Mesothelial cell of epicardium (in vitro differentiated cells): ENCODE measurements at places on chromosomes 2 and 18.

- H3K27me3 ChIP-seq, result no peaks in the 10 kb centered on the region
- no peaks in the 10 kb centered on the region for H3K36me3 ChIP-seq
- H3K4me3 ChIP-seq, result no peak overlapping the region
- no peaks in the 10 kb centered on the region for H3K4me1 ChIP-seq
- no peak overlapping the region for H3K27ac ChIP-seq
Observed at GRCh38 chr2:182208421-182208820, 218.4 kb downstream of the PDE1A start.

GRCh38 chr2:238776003-238776760 lies 71.7 kb upstream of the TWIST2 start:
- peaks cover 40% of the 10 kb centered on the region for H3K27me3 ChIP-seq
- H3K4me3 ChIP-seq, result no peak overlapping the region
- H3K36me3 ChIP-seq, result no peaks in the 10 kb centered on the region
- H3K27ac ChIP-seq, result no peak overlapping the region
- DNase-seq, result no peak

DNA sequence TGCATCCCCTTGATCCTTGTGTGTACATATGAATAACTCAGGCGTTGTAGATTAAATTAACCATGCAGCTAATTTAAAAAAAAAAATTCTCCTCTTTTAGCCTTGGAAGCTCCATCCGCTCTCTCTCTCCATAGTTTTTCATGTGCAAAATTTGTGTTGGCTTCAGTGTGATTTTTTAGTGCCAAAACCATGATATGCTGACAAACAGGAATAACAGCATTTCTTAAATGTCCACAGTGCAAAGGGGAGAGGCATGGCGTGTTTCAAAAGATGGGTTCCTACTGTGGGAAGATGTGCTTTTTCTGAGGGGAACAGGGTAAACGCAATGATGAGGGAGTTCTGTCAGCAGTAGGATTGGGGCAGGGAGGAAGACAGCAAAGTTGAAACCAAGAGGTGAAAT lies 247.0 kb downstream of the ICOS start:
- no peaks in the 10 kb centered on the region for H3K27me3 ChIP-seq
- DNase-seq, result no peak
- H3K27ac ChIP-seq, result peak overlapping the region; percentile 28
- H3K4me3 ChIP-seq, result no peak overlapping the region

DNA sequence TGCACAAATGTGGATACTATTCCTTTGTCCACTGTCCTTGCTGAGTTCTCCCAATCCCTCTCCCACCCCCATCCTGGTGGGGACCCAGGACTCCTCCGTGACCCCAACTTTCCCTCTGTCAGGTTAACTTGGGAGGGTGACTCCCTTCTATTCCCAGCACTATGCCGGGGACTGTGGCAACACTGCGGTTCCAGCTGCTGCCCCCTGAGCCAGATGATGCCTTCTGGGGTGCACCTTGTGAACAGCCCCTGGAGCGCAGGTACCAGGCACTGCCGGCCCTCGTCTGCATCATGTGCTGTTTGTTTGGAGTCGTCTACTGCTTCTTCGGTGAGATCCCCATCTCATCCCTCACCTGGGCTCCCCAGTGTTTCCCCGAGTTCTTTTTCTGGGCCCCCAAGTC lies 739 bp downstream of the TMEM198 start:
- peak overlapping the region; percentile 71 for H3K27ac ChIP-seq
- DNase-seq, result no peak
- H3K36me3 ChIP-seq, result peaks cover 5% of the 10 kb centered on the region
- H3K4me3 ChIP-seq, result peak overlapping the region; percentile 78

DNA sequence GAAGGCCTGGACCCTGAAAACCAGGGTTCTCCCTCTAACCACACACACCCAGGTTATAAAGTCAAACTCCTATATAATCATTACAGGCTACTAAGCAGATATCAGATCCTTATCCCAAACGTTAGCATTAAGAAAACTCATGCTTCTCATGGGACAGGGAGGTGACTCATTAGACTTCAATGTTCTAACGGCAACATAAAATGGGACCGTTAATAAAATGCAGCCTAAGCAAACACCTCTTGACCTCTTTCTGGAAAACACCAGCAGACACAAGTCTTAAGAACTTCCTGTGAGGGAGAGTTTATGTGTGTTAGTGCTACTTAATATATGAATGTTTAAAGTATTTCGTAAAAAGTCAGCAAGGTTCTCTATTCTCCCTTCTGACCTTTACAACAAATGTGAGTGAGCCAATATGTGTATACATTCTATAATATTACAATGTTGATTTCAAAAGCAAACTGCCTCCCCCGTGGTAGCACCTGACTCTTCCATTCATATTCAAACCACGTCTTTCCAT lies 31.7 kb downstream of the LPIN2 start:
- peak overlapping the region; percentile 65 for H3K27ac ChIP-seq
- no peaks in the 10 kb centered on the region for H3K27me3 ChIP-seq
- DNase-seq, result no peak
- H3K4me3 ChIP-seq, result no peak overlapping the region

DNA sequence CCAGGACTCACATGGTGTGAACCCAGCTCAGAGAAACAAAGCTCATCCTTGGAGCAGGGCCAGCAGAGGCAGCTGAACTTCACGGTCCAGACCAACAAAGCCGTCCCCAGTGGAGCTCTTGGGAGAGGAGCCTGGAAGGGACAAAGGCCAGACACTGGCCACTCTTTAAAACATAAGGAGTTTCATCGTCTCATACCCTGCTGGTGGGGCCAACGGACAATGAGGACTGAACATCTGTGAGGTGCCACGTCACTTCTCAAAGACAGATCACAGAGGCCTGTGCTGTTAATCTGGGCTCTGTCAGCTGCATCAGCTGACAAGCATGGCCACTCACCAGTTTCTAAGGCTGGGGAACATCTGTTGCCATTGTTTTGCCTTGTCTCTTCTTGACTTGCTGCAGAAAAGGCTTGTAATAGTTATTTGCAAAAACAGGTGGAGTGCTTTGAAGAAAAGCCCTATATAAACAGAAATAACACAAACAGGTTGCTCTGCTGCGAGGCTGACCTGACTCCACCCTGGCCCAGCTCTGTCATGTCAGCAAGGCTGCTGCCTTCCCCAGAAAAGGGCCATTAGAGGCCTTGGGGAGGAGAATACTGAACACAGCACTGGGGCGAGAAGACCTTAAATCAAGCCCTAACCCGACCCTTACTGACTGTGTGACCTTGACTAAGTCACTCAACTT lies 68.1 kb upstream of the DAPL1 start:
- peaks cover 13% of the 10 kb centered on the region for H3K4me1 ChIP-seq
- peaks cover 7% of the 10 kb centered on the region for H3K27me3 ChIP-seq
- no peak overlapping the region for H3K27ac ChIP-seq
- no peaks in the 10 kb centered on the region for H3K36me3 ChIP-seq

DNA sequence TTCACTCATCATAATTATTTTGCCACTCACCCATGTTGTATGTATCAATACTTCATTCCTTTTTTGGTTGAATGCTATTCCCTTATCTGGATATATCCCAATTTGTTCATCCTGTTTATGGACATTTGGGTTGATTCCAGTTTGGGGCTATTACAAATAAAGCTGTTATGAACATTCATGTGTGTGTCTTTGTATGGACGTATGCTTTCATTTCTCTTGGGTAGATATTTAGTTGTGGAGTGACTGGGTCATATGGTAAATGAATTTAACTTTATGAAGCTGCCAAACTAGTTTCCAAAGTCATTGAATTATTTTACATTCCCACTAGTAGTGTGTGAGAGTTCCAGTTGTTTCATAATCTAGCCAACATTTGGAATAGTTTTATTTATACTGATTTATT lies 2.7 kb downstream of the FAM228B start:
- H3K36me3 ChIP-seq, result peaks cover 22% of the 10 kb centered on the region
- no peak for DNase-seq
- H3K4me3 ChIP-seq, result peak overlapping the region; percentile 5
- H3K27ac ChIP-seq, result peak overlapping the region; percentile 18
- no peaks in the 10 kb centered on the region for H3K27me3 ChIP-seq

DNA sequence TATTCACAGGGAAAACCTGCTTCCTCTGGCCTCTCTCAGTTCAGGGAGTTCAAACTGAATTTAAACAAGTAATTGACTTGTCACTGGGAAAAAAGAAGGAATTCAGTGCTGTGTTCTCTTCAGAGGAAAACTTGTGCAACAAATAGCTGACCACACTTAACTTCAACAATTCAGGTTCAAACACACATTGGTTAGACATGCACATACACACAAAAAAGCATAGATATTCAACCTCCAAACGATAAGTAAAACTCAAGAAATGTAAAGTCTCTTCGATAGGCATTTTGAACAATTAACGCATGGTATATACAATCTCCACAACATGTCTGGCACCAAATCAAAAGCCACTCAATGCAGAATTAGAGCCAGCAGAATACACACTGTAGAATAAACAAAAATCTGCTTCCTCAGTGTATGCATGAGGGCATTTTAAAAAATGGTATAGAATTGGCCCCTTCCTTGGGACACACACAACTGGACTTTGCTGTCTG lies 269.0 kb downstream of the TCF4 start:
- DNase-seq, result no peak
- H3K4me3 ChIP-seq, result peak overlapping the region; percentile 83
- H3K27ac ChIP-seq, result peak overlapping the region; percentile 88
- peaks cover 67% of the 10 kb centered on the region for H3K4me1 ChIP-seq
- no peaks in the 10 kb centered on the region for H3K36me3 ChIP-seq
